ENCODE measurements at places on chromosomes 12 and 14.

DNA sequence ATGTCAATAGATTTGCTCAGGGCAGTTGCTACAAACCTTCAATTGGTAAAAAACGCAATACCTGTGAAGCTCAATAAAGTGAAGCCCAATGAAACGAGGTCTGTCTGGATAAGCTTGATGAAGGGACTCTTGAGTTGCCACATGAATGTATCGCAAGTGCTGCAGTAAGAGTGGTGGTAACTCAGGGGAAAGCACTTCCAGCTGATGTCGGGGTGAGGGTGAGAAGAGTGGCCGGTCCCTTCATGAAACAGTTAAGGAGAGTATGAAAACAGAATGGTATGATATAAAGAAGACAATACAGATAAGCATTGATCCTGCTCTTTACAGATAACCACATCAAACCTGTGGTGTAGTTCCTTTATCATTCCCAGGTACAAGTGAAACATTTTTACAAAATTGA is 83.4 kb upstream of the EVL start:
- no peak for DNase-seq

DNA sequence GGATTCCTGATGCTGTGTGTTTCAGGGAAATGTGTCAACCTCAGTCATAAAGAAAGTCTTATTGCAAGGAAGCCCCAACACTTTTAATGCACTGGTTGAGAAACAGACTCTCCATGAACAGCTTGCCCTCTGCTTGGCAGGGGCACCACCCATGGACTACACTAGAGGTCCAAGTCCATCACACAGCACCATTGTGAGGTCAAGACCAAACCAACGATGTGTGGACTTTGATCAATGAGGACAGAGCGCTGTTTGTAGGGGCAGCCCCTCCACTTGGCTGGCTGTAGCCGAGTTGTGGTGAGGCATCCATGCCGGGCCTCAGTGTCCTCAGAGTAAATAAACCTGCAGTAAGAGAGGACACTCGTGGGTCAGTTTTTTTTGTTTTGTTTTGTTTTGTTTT is 29.8 kb downstream of the ZFYVE21 start:
- DNase-seq: no peak

DNA sequence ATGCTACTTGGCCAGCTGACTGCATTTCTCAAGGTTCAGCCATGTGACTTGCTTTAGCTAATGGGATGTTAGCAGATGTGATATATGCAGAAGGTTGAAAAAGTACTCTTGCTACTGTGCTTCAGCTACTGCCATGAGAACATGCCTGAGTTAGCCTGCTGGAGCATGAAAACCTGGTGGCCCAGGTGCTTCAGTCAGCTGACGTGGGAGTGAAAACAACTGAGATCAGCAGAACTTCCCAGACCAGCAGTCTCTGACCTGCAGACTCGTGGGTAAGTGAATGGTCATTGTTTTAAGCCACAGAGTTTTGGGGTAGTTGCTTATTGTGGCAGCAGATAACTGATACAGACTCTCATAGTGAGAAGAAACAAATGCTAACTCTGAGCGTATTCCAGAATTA is 118.6 kb upstream of the GRIN2B start:
- DNase-seq: no peak

DNA sequence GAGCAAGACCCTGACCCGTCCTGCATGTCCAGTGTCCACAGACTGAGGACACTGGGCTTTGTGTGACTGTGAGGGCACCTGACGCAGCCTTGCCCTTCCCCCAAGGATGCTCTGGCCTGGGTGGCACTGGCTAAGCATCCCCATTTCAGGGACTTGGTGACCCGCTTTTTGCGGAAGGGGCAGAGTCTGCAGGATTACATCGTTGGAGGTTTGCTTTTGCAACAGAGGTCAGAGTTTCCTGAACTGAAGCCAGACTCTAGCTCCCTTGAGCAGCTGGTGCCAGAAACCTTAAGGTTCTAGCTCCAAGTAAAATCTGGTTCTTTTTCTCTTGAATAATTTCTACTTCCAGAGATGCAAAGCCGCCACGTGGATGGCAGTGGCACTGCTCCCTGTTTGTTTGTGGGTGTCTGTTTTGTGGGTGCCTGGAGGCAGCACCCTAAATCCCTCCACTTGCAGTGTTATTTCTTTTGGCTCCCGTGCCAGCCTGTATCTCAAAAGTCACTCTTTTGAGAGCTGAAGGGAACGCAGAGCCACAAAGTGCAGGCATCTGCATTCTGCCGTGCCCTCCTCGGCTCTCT is 184.7 kb downstream of the TSPAN9 start:
- DNase-seq: no peak

GRCh38 chr12:81968421-81968820 is 209.3 kb upstream of the PPFIA2 start:
- no peak for DNase-seq

- DNase-seq: no peak
These were observed 97.6 kb downstream of the RAD52 start for GRCh38 chr12:851913-852312.

GRCh38 chr14:76776428-76777251 is 15.4 kb downstream of the VASH1 start:
- no peak for DNase-seq

DNA sequence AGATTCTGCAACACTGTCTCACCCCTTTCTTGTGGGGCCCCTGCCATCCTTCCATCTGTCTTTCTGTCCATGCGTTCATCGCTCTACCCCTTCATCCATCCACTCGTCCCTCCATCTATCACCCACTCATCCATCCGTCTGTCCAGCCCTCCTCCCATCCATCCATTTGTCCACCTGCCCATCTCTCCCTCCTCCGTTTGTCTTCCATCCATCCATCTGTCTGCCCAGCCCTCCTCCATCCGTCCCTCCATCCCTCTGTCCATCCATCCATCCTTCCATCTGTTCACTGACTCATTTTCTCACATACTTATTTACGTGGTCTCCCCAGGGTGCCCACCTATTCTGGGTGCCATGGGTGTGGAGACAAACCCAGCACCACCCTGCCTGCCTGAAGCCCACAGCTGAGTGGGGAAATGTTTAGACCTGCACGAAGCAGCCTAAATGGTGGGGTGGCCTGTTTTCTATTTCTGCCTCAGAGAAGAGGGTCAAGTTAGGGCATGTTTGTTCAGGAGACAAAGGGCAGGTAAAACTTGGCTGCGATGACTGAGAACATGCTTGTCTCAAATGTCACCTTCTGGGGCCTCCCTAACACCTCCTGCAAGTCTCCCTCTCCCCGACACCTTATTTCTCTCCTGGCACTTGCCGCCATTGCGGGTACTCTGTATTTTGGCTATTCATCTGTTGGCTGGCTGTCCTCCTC is 2.8 kb upstream of the SLC25A47 start:
- no peak for DNase-seq

- no peak for DNase-seq
These were observed 1.3 kb downstream of the BBS10 start for GRCh38 chr12:76346798-76347420.

GRCh38 chr14:61569812-61570548 is 125.3 kb upstream of the HIF1A start:
- no peak for DNase-seq
